Smooth muscle cell of the pulmonary artery (primary cell): ENCODE measurements at places on chromosomes 2 and 18. TPM values are rescaled to one million over a fixed set of nuclear protein-coding genes. Genes with fewer than 3 reads are reported as not detected.

Gene XRCC5
- 180 TPM in 2 replicates for total RNA-seq

Gene KIAA2012
- not detected in 2 replicates for total RNA-seq

Gene MRPL30
- 30.7 and 37.1 TPM in 2 replicates for total RNA-seq

Gene DYNAP
- total RNA-seq: not detected in 2 replicates

Gene SIX3
- not detected in 2 replicates for total RNA-seq

Gene SERPINB12
- not detected in 2 replicates for total RNA-seq

Gene SPDYA
- total RNA-seq: 0.83 and 0.91 TPM in 2 replicates
